ENCODE measurements at places on chromosomes 2 and 18. TPM values are rescaled to one million over a fixed set of nuclear protein-coding genes. Genes with fewer than 3 reads are reported as not detected.

- no peak for DNase-seq
Observed at GRCh38 chr2:133498662-133499585, 69.3 kb downstream of the NCKAP5 start.

- no peak for DNase-seq
Observed at GRCh38 chr2:208175840-208176153, 12.4 kb upstream of the CRYGA start.

DNA sequence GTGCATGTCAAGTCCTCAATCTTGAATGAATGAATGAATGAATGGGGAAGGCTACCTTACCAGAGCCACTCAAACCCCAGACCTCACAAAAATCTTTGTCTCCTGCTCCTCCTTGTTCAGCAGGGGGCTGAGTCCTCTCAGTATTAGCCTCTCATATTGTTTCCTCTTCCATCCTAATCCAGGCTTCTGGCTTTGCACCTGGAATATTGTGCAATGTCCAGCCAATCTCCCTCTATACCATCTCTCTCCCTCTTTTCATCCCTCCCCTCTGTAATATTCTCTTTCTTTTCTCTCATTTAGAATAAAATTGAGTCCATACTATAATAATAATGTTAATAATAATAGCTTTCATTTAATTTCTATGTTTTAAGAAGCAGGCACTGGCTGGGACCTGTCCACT, 34.3 kb downstream of the ARHGAP25 start:
- DNase-seq: no peak

Gene DSC2
- not detected for total RNA-seq

- no peak for DNase-seq
Observed at GRCh38 chr2:222442665-222443064, 18.3 kb downstream of the SGPP2 start.

Gene DAW1
- 2.0 TPM for total RNA-seq
